ENCODE measurements at places on chromosomes 2 and 18. TPM values are rescaled to one million over a fixed set of nuclear protein-coding genes. Genes with fewer than 3 reads are reported as not detected.

SPC25 gene
- total RNA-seq, result 34.2 TPM

CD207 gene
- not detected for total RNA-seq

MAP3K19 gene
- total RNA-seq, result not detected

DNA sequence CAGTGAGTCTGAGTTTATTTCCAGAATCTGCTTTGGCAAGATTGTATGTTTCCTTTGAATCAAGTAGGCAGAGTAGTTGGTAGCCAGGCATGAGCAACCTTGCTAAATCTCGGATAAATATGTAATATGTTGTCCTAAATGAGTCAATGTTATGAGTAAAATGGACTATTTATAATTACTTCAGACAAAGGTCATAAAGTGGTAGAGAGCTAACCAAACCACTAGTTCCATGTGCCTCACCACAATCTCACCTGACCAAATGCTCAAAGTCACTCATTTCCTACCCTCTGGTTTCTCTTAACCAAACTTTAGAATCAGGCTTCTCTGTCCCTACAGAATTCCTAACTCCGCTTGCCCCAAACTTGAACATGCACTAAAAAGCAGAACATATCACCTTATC is 261.2 kb upstream of the FSIP2 start:
- DNase-seq, result no peak

Measured in activated CD4-positive, alpha-beta memory T cell treated with anti-CD3 and anti-CD28 coated beads, Interleukin-2, amount 10 ng/mL, durations not matched to agents 7 days and 5 days (primary cell).